ENCODE measurements at places on chromosomes 5 and 9. TPM values are rescaled to one million over a fixed set of nuclear protein-coding genes. Genes with fewer than 3 reads are reported as not detected.

Gene CDX1
- polyA plus RNA-seq: not detected

DNA sequence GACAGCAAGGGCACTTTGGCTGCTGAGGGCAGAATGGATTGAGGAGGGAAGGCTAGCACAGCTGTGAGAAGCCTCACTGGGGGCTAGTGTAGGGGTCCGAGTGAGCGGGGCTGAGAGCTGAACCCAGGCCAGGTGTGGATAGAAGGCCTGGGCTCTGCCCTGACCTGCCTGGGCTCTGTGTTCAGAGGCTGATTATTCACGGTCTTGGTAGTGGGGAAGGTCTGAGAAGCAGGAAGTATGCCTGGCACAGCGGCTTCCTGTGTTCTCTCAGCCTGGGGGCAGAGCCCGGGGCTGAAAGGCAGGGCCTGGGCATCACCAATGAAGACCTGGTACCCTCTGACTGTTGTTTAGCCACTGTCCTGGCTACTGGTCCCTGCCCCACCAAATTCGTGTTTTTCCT lies 136.4 kb upstream of the TBC1D2 start:
- H3K27ac ChIP-seq: no peak overlapping the region
- H3K27me3 ChIP-seq: no peaks in the 10 kb centered on the region
- H3K4me1 ChIP-seq: no peaks in the 10 kb centered on the region
- H3K36me3 ChIP-seq: no peaks in the 10 kb centered on the region

- no peak for DNase-seq
- no peaks in the 10 kb centered on the region for H3K4me1 ChIP-seq
- no peak overlapping the region for H3K4me3 ChIP-seq
- no peaks in the 10 kb centered on the region for H3K36me3 ChIP-seq
These were observed 196.1 kb downstream of the ANXA1 start for GRCh38 chr9:73347720-73348119.

- no peak for DNase-seq
- H3K4me1 ChIP-seq: no peaks in the 10 kb centered on the region
- H3K4me3 ChIP-seq: no peak overlapping the region
These were observed 61.7 kb downstream of the JMY start for GRCh38 chr5:79297661-79298060.

GRCh38 chr5:5558638-5559527 lies 136.4 kb downstream of the ICE1 start:
- H3K4me3 ChIP-seq: no peak overlapping the region
- H3K27me3 ChIP-seq: no peaks in the 10 kb centered on the region
- no peaks in the 10 kb centered on the region for H3K36me3 ChIP-seq
- no peaks in the 10 kb centered on the region for H3K4me1 ChIP-seq
- no peak for DNase-seq

- peak; percentile 42 for DNase-seq
- peaks cover 5% of the 10 kb centered on the region for H3K4me1 ChIP-seq
- H3K27ac ChIP-seq: peak within 1 kb of the TSS; percentile 7
- H3K4me3 ChIP-seq: peak within 1 kb of the TSS; percentile 35
- no peaks in the 10 kb centered on the region for H3K36me3 ChIP-seq
These were observed at the start of gene GPSM1 for GRCh38 chr9:136327304-136327974. GPSM1 (plus strand) TSS chr9:136327539; CDS start chr9:136327696, 157 bp downstream.

DNA sequence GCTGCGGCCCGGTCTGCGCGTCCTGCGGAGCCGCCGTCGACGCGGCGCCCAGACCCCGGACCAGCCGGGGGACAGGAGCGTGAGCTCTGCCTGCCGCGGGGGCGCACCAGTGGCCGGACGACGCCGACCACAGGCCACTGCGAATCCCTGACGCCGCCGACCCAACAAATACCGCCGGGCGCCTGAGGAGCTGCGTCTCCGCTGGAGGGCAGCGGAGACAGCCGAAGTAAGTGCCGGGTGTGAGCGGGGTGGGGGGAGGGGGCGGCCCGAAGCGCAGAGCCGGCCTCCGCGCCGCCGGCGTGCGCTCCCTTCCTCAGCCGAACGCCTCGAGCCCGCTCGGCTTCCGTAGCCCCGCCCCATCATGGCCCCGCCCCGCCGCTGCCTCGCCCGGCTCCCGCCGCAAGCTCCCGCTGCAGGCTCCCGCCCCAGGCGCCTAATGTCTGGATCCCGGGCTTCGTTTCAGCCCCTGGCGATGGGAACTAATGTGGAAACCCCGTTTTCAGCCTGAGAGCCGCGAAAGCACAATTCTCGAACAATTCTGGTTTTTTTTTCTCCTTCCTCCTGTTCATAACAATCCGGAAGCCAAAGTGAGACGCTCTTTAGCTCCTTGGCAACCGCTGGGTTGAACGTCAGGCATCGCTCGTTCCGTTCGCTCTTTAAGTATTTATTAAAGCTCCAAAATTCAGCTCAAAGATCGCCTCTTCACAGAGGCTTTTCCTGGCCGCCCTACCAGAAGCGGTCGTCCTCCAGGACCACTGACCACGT lies at the start of gene RFK:
Gene RFK (minus strand): TSS at position 232 of the 765 bp plus-strand sequence. CDS start 255 bp downstream, outside the sequence.
- peak within 1 kb of the TSS; percentile 93 for H3K27ac ChIP-seq
- peaks cover 10% of the 10 kb centered on the region for H3K4me1 ChIP-seq
- H3K27me3 ChIP-seq: no peaks in the 10 kb centered on the region

DNA sequence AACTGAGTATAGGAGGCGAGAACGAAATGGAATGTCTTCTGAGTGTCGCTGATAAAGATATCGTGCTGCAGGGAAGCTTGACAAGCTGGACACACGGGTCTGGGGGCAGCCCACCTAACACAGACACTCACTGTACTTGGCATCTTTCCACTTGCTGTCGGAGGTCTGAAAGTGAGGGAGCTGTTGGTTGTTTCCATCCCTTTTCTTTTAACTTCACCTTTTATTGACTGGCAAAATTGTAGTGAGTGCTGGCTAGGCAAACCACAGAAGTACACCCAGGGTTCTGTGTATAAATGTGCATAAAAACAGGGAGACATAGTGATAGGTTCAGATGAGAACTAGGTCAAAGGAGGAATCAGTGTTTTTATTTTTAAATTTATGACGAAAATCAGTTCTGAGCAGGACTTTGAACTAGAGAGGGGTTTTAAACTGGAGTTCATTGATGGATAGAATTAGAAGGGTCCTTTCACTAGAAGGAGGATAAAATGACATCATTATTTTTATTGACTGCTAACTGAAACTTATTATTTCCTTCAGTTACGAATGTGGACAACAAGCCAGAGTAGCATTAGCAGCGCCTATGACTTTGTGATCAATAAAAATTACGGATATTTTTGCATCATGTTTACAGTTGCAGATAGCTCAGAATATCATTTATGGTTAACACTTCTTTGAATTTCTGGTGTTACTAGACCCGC lies 817 bp downstream of the GAPVD1 start:
- H3K36me3 ChIP-seq: no peaks in the 10 kb centered on the region
- peaks cover 24% of the 10 kb centered on the region for H3K4me1 ChIP-seq
- H3K27me3 ChIP-seq: no peaks in the 10 kb centered on the region
- H3K27ac ChIP-seq: peak overlapping the region; percentile 94

DNA sequence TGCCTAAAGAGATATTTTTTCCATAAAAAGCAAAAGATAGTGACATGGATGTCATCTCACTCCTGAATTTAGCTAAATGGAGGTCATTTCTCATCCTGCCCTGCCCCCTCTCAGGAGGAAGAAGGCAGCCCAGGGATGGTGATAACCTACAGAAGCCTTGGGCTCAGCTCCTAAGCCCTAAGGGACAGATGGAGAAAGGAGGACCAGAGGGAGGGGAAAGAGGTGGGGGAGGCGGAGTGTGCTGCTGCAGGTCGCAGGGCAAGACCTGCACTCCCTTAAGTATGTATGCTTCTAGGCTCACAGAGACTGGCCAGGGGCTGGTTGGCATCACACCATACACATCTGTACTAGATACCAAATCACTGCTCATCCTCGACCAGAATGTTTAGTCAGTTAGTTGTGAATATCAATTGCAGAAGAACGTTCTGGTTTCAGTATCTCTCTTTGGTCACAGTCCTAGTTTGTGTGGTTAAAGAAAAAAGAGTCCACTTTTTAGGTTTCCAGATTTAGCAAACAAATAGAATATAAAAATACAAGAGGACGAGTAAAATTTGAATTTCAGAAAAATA lies 18.4 kb upstream of the CDKN2AIPNL start:
- no peak for DNase-seq
- H3K27me3 ChIP-seq: no peaks in the 10 kb centered on the region
- H3K36me3 ChIP-seq: no peaks in the 10 kb centered on the region
- H3K4me3 ChIP-seq: no peak overlapping the region

Gene SLCO6A1
- not detected for polyA plus RNA-seq

DNA sequence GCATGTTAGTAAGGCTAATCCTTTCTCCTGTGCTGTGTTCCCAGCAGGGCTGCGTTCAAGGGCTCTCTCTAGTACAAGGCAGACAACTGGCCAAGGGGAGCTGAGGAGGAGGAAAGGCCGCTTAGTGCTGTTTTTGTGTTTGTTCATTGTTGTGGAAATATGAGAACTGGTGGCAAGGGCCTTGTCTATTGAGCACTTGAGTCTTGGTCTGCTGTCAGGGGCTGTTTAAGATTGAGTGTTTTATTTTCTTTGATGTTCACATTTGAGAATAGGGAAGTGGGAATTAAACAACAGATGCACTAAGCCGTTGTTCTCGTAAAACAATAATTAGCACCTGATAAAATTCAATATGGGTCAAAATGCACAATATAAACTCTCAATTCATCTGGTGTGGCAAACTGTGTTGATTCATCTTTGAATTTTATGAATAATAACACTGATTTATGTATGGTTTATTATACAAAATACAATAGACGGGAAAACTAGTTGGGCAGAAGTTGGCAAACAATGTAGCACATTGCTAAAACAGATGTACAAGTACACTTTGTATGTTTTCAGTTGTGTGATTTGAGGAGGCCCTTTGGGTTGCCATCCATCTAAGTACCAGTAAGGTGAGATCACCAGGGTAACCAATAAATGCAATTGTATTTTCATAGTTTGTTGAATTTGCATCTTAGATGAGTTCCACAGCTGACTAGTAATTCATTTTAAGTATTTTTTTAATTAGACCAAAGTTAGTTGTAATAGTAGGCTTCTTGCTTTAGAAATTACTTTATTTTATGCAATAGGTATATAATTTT lies 97.6 kb upstream of the GRHPR start:
- H3K4me1 ChIP-seq: no peaks in the 10 kb centered on the region
- DNase-seq: no peak
- H3K36me3 ChIP-seq: no peaks in the 10 kb centered on the region
- H3K27ac ChIP-seq: no peak overlapping the region
- no peaks in the 10 kb centered on the region for H3K27me3 ChIP-seq
- no peak overlapping the region for H3K4me3 ChIP-seq

- no peaks in the 10 kb centered on the region for H3K4me1 ChIP-seq
- DNase-seq: no peak
- H3K27ac ChIP-seq: no peak overlapping the region
These were observed 1.8 kb downstream of the LURAP1L start for GRCh38 chr9:12776513-12777055.

GRCh38 chr9:97405551-97405950 lies 6.3 kb upstream of the TDRD7 start:
- H3K27me3 ChIP-seq: no peaks in the 10 kb centered on the region
- H3K4me3 ChIP-seq: no peak overlapping the region
- H3K27ac ChIP-seq: no peak overlapping the region
- H3K4me1 ChIP-seq: no peaks in the 10 kb centered on the region

Gene EIF4E1B
- polyA plus RNA-seq: not detected

Gene PLPP7
- polyA plus RNA-seq: 0.71 TPM

DNA sequence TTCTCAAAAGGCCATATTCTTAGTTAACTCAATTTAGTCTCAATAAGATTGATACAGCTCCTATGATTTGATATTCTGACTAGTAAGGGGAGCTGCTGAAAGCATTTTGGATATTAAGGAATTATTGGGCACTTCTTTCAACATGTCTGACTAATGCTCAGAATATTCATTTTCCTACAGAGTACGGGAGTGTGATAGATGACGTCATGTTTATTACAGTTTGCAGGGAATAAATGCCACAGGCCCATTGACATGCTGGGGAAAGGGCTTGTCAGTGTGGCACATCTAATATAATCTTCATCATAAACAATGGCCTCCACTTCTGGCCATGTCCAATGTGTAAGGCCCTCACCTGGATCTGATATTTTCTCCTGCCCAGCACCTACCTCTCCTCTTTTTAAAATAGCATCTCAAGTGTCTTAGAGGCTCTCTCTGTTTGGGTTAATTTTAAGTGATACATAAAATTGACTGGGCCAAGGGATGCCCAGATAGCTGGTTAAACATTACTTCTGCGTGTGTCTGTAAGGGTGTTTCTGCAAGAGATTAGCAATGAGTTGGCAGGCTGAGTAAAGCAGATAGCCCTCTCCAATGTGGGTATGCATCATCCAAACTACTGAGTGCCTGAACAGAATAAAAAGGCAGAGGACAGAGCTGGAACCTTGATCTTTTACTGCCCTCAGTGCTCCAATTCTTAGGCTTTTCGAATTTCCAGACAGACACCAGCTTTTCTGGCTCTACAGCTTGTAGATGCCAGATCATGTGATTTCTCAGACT lies 99.3 kb downstream of the SLC24A2 start:
- no peak overlapping the region for H3K27ac ChIP-seq
- no peak for DNase-seq
- no peaks in the 10 kb centered on the region for H3K27me3 ChIP-seq
- no peaks in the 10 kb centered on the region for H3K36me3 ChIP-seq
- no peaks in the 10 kb centered on the region for H3K4me1 ChIP-seq
- H3K4me3 ChIP-seq: no peak overlapping the region

Data from naive thymus-derived CD4-positive, alpha-beta T cell (primary cell).